ENCODE measurements at places on chromosomes 7 and 10. TPM values are rescaled to one million over a fixed set of nuclear protein-coding genes. Genes with fewer than 3 reads are reported as not detected.
A peak's percentile ranks its signal among the peaks of the same experiment; 100 is the strongest.

DNA sequence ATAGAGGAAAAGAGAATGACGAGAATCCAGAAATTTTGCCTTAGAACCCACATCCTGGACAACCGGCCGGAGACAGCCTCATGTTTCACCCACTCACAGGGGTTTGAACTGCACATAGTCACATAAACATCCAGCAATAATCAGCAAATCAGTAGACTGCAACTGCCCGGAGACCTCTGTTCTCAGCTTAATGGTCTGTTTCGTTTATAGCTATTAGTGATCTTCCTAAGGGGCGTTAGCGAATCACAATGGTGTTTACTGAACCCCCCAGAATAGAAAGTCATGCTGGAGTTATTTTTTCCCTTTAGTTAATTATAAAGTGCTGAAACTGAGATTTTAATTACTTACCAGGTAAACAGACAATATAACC lies 98.4 kb downstream of the SFMBT2 start:
- DNase-seq = no peak
- no peak overlapping the region for H3K27ac ChIP-seq
- no peaks in the 10 kb centered on the region for H3K36me3 ChIP-seq
- H3K4me3 ChIP-seq = no peak overlapping the region
- H3K4me1 ChIP-seq = no peaks in the 10 kb centered on the region

GRCh38 chr7:76281706-76282343 lies 20.6 kb upstream of the HSPB1 start:
- H3K27me3 ChIP-seq = peaks cover 22% of the 10 kb centered on the region
- DNase-seq = no peak
- no peaks in the 10 kb centered on the region for H3K36me3 ChIP-seq
- H3K4me3 ChIP-seq = peak overlapping the region; percentile 51
- H3K27ac ChIP-seq = no peak overlapping the region

DNA sequence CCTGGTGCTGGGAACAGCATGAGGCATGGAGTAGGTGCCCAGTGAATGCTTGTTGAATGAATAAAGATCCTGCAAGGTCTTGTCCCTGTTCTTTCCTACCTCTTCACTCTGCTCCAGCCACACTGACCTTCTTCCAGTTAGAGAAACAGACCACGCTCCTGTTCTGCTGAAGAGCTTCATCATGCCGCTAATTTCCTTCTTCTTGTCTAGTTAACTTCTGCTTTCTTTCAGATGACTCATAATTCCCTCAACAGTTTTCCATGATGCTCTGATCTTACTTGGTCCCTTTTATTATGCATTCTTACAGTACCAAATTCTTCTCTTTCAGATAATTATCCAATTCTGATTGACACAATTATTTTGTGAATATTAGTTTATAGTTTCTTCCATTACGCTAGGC lies 59.5 kb upstream of the C1QL3 start:
- no peak for DNase-seq
- no peaks in the 10 kb centered on the region for H3K27me3 ChIP-seq
- peaks cover 3% of the 10 kb centered on the region for H3K4me1 ChIP-seq
- no peak overlapping the region for H3K4me3 ChIP-seq

DNA sequence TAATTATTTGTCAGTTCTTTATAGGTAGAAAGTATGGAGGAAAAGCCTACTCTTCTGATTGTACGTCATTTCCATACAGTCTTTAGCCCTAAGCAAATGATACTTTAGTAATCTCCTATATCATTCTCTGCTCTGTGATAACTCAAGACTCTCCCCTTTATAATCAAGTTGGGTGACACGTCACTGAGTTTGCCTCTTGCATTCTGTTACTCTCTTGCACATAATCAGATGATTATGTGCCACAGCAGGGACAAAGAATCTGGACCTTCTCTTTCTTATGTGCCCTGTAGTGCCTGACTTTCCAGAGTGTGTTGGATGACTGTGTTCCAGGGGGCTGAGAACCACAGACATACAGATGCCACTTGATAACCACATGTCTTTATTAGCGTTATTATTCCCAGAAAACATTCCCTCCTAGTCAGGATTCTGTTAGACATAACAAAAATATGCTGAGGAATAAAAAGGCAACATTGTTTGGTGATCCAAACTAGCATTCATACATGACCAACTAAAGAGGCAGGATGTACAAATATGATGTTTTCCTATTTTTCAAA lies 116.4 kb upstream of the HGF start:
- H3K4me3 ChIP-seq = no peak overlapping the region
- no peak overlapping the region for H3K27ac ChIP-seq
- DNase-seq = no peak
- H3K27me3 ChIP-seq = no peaks in the 10 kb centered on the region
- no peaks in the 10 kb centered on the region for H3K4me1 ChIP-seq
- H3K36me3 ChIP-seq = no peaks in the 10 kb centered on the region

DNA sequence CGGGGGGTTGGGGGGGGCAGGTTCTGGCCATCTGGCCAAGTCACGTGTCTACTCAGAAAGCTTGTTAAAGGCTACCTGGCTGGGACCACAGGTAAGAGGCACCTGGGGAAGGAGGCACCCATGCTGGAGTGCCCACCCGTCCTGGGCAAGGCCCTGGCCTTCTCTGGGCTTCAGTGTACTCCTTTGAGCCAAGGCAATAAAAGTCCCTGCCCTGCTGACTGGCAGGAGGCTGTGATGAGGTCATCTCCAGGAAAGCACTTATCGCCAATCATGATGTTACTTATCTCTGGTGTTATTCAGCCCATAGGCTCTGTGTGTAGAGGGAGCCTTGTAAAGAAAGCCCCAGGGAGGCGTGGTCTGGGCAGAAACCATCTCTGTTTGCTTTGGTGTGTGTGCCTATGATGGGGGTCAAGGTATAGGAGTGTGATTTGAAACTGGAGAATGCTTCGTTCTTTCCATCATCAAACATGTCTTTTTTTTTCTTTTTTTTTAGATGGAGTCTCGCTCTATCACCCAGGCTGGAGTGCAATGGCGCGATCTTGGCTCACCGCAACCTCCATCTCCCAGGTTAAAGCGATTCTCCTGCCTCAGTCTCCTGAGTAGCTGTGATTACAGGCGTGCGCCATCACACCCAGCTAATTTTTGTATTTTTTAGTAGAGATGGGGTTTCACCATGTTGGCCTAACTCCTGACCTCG lies 2.5 kb upstream of the CLDN4 start:
- H3K4me1 ChIP-seq = peaks cover 6% of the 10 kb centered on the region
- H3K4me3 ChIP-seq = no peak overlapping the region
- DNase-seq = no peak
- no peaks in the 10 kb centered on the region for H3K27me3 ChIP-seq

GRCh38 chr10:128116187-128116586 lies 10.0 kb downstream of the MKI67 start:
- H3K36me3 ChIP-seq = no peaks in the 10 kb centered on the region
- no peak for DNase-seq
- no peak overlapping the region for H3K27ac ChIP-seq

DNA sequence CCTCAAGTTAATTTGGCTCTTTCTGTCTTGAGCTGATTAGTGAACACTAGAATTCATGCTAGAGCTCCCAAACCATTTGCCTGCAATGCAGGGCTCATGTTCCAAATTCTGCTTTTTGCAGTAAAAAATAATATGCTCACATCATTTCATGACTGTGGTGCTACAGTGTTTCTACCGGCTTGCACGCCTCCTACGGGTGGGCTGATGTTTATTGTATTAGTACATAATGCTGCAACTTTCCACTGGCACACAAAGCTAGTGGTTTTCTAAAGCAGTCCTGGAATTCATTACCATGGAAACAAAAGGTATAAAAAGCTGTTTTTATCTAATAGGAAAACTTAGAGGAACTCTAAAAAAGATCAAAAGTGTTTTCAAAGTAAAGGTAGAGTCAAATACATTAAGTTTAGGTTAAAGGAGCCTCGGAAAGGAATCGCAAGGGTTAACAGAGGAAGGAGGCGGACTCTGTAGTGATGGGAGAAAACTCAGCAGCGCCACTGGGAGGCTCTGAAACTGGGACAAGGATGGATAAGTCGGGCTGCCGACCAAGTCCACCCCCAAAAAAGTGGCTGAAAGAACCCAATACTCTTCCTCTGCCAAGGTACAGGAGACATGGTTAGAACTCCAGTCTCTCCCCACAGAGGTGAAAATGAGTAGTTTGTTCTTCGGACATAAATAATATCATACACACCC lies 25.9 kb downstream of the GRM8 start:
- no peak for DNase-seq
- H3K27ac ChIP-seq = no peak overlapping the region
- H3K4me1 ChIP-seq = no peaks in the 10 kb centered on the region
- no peaks in the 10 kb centered on the region for H3K27me3 ChIP-seq

GRCh38 chr10:72013202-72013945 lies 49.2 kb downstream of the CHST3 start:
- DNase-seq = no peak
- no peaks in the 10 kb centered on the region for H3K27me3 ChIP-seq

GRCh38 chr7:4738711-4739527 lies 36.5 kb upstream of the AP5Z1 start:
- H3K27ac ChIP-seq = peak overlapping the region; percentile 94
- DNase-seq = peak; percentile 57
- H3K27me3 ChIP-seq = no peaks in the 10 kb centered on the region
- peaks cover 59% of the 10 kb centered on the region for H3K4me1 ChIP-seq
- H3K36me3 ChIP-seq = peaks cover 14% of the 10 kb centered on the region
- H3K4me3 ChIP-seq = peak overlapping the region; percentile 45

- DNase-seq = no peak
- peaks cover 29% of the 10 kb centered on the region for H3K27me3 ChIP-seq
- H3K4me3 ChIP-seq = no peak overlapping the region
- no peaks in the 10 kb centered on the region for H3K36me3 ChIP-seq
Measured at GRCh38 chr10:107163076-107163855, 1.2 kb downstream of the SORCS1 start.

- H3K36me3 ChIP-seq = peaks cover 4% of the 10 kb centered on the region
- no peak overlapping the region for H3K4me3 ChIP-seq
- H3K4me1 ChIP-seq = no peaks in the 10 kb centered on the region
- no peaks in the 10 kb centered on the region for H3K27me3 ChIP-seq
- H3K27ac ChIP-seq = no peak overlapping the region
Measured at GRCh38 chr10:22544325-22545068, 169.9 kb downstream of the PIP4K2A start.

DNA sequence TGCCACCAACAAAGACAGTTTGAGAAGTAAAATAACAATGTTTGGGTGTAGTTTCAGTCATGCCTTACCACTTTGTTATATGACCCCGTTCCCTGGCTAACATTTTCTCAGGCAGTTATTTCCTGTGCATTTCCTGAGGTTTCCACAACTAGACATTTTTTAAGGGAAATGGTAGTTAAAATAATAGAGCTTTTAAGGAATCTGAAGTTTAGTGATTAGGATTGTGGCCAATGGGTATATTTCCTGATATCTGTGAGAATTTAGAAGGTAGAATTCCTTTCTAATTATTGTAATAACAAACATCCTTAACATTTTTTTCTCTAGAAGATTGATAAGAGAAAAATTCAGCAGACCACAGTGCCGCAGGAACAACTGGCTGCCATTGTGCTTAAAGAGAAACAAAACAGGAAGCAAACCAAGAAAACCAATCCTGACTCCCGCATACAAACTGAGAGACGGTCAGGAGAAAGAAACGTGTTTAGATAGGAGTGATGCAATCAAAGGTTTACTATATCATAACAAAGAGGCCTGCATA lies 193.6 kb downstream of the MBL2 start:
- no peak for DNase-seq
- no peaks in the 10 kb centered on the region for H3K36me3 ChIP-seq
- H3K27ac ChIP-seq = no peak overlapping the region

GRCh38 chr10:111452153-111452552 lies 375.3 kb downstream of the ADRA2A start:
- no peak overlapping the region for H3K27ac ChIP-seq
- no peaks in the 10 kb centered on the region for H3K27me3 ChIP-seq
- no peaks in the 10 kb centered on the region for H3K36me3 ChIP-seq
- H3K4me3 ChIP-seq = no peak overlapping the region

- no peak overlapping the region for H3K4me3 ChIP-seq
- no peaks in the 10 kb centered on the region for H3K4me1 ChIP-seq
- H3K36me3 ChIP-seq = no peaks in the 10 kb centered on the region
- no peak overlapping the region for H3K27ac ChIP-seq
Measured at GRCh38 chr7:34842782-34843181, 184.8 kb downstream of the NPSR1 start.

GRCh38 chr7:128903621-128904361 lies 6.7 kb downstream of the KCP start:
- DNase-seq = no peak
- H3K4me1 ChIP-seq = no peaks in the 10 kb centered on the region
- H3K36me3 ChIP-seq = no peaks in the 10 kb centered on the region
- H3K27me3 ChIP-seq = peaks cover 9% of the 10 kb centered on the region
- no peak overlapping the region for H3K4me3 ChIP-seq

DNA sequence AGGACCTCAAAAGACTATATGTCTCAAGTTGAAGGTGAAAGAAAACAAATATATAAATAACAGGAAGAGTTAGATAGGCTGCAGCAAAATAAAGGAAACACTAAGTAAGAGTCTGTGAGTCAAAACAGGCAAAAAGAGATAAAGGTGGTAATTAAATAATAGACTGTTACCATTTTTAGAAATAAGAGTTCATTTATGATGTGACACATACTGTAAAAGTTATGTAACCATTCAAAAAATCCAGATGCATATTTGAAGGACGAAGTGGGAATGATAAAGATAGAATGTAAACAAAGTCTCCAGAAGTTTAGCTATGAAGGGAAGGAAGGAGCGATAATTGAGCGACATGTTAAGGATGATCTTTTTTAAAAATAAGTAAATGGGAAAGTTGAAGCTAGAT lies 50.5 kb downstream of the HECTD2 start:
- peaks cover 25% of the 10 kb centered on the region for H3K36me3 ChIP-seq
- H3K27me3 ChIP-seq = no peaks in the 10 kb centered on the region
- no peak for DNase-seq
- no peaks in the 10 kb centered on the region for H3K4me1 ChIP-seq

DNA sequence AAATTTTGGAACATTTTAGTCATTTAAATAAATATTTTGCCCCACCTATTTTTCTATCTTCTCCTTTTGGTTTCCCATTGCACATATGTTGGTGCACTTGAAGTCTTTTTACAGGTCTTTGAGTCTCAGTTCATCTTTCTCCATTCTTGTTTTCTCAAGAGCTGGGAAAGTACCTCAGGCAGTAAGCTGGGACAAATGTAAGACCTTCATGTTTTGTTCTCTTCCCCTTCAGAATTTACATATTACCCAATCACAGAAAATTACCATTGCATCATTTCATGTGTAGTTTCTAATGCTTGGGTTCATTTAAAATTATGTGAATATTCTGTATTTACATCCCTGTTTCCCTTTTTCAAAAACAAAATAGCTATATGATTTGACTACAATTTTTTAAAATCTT lies 1150.0 kb upstream of the POT1 start:
- H3K27me3 ChIP-seq = no peaks in the 10 kb centered on the region
- H3K27ac ChIP-seq = no peak overlapping the region

The HGF gene
- 1.5 TPM for total RNA-seq

The SORBS1 gene
- 147 TPM for total RNA-seq

The HOXA13 gene
- total RNA-seq = 2.1 TPM

The SVOPL gene
- total RNA-seq = not detected

The VWDE gene
- total RNA-seq = not detected

The VGF gene
- not detected for total RNA-seq

The NEUROG3 gene
- total RNA-seq = not detected

The THSD7A gene
- 0.75 TPM for total RNA-seq

The ABCA13 gene
- total RNA-seq = 0.10 TPM

The POR gene
- 218 TPM for total RNA-seq

The HOXA1 gene
- 0.16 TPM for total RNA-seq

Measured in gastrocnemius medialis (tissue), 4 donors.